ENCODE measurements at places on chromosomes 2 and 18. TPM values are rescaled to one million over a fixed set of nuclear protein-coding genes. Genes with fewer than 3 reads are reported as not detected.

Gene RAB6C
- total RNA-seq, result not detected

Gene FAM161A
- 2.6 TPM for total RNA-seq

Gene SALL3
- not detected for total RNA-seq

Gene TCF23
- total RNA-seq, result not detected

Gene DSG3
- not detected for total RNA-seq

Gene PUM2
- 54.2 TPM for total RNA-seq

Gene CTDP1
- total RNA-seq, result 20.5 TPM

Gene OLA1
- 70.4 TPM for total RNA-seq

Gene DYNAP
- not detected for total RNA-seq
